ENCODE measurements at places on chromosomes 1 and 21. TPM values are rescaled to one million over a fixed set of nuclear protein-coding genes. Genes with fewer than 3 reads are reported as not detected.

DNA sequence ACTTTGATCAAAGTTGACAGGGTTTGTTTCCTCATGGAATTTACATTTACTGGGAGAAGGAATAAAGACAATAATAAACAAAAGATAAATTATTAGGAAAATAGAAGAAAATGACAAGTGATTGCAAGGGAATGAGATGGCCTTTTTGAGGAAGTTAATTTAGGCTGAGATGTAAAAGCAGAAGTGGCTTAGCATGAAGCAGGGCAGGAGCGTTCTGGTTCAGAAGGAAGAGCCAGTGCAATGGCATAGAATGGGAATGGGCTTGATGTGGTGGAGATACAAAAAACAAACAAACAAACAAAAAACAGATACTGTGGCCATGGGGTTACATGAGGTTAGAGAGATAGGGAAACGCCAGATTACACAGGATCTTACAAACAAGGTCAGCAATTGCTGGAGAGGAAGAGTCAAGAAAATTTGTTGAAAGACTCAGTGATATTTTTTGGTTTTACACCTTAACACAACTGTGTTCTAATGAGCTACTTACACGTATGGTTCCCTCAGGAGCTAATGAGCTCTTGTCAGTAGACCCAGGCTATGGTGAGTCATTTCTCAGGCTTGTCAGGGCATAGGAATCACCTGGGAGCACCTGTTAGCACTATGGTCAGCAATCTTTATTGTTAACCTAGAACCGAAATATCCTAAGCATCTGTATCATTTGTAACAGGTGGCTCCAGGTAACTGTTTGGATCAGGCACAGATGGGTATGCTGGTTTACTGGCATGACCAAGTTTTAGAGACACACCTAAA is 8.7 kb upstream of the CADM3 start:
- no peak for DNase-seq
- H3K4me1 ChIP-seq, result peaks cover 13% of the 10 kb centered on the region
- no peaks in the 10 kb centered on the region for H3K36me3 ChIP-seq
- peaks cover 27% of the 10 kb centered on the region for H3K27me3 ChIP-seq
- H3K27ac ChIP-seq, result no peak overlapping the region

VWA1 gene
- 27.2 TPM for total RNA-seq

DNA sequence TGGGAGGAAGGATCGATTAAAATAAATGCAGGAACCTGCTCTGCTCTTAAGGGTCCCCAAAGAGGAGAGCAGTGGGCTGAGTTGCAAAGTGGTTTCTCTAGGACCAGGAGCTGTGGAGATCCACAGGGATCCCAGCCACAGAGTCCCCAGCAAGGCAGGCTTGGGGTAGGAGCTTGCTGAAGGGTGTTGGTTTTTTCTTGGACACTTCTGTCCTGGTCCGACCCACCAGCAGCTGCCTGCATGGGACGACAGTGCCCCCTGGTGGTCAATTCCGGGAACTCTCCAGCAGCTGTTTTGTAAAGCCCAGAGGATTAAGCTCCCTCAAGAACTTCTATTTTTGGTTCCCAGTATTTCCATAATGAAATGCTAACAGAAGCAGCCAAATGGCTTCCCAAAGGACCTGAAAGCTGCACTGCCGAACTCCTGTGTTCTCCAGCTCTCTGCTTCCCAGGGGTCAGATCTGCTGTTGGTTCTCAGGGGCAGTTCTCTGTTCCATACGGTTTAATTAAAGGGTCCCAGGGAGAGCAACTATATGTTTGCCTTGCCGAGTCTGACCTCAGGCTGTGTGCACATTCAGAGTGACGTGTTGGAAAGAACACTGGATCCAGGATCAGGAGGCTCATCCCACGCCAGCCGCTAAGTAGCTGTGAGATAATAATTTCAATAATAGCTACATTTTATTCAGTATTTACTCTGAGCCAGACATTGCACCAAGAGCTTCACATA is 23.2 kb downstream of the NENF start:
- no peak overlapping the region for H3K27ac ChIP-seq
- H3K4me3 ChIP-seq, result peak overlapping the region; percentile 22
- H3K27me3 ChIP-seq, result no peaks in the 10 kb centered on the region
- H3K4me1 ChIP-seq, result peaks cover 17% of the 10 kb centered on the region

FAM151A gene
- not detected for total RNA-seq

DNA sequence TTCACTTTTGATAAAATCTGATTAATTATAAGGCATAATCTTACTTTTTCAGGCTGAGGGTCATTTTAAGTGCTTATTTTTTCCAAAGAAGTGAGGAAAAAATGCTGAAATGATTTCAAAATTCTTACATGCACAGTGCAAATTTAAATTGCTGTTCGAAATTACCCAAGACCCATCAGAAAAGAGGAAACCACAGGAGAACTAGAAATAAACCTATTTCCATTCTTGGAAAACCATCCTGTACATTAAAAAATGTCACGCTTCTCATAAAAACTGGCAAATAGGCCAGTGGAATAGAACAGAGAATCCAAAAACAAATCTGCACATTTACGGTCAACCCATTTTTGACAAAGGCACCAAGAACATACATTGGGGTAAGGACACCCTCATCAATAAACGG is 414.9 kb downstream of the SMYD3 start:
- H3K27me3 ChIP-seq, result no peaks in the 10 kb centered on the region
- peaks cover 33% of the 10 kb centered on the region for H3K4me1 ChIP-seq
- H3K4me3 ChIP-seq, result no peak overlapping the region
- no peak for DNase-seq

DNA sequence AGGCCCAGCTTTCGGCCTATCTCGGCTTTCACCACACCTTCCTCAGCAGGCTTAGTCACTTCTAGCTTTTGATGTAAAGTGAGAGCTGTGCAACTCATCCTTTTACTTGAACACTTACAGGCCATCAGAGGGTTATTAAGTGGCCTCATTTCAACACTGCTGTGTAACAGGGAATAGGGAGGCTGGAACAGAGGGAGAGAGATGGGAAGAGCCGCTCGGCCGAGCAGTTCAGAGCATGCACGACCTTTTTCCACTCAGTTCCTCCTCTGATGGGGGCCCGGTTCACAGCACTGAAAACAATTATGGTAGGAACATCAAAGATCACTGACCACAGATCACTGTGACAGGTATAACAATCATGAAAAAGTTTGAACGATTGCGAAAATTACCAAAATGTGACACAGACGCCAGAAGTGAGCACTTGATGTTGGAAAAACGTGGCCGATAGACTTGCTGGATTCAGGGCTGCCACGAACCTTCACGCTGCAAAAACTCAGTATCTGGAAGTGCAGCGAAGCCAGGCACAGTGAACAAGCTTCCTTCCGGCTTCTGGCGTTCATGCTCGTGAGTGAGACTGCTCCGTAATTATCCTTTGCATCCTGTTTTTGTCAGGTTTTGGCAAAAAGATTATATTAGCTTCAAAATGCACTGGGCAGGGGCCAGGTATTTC is 28.6 kb downstream of the AGPAT3 start:
- no peak overlapping the region for H3K4me3 ChIP-seq
- no peak for DNase-seq
- H3K27me3 ChIP-seq, result no peaks in the 10 kb centered on the region
- peaks cover 3% of the 10 kb centered on the region for H3K4me1 ChIP-seq
- H3K36me3 ChIP-seq, result peaks cover 13% of the 10 kb centered on the region
- H3K27ac ChIP-seq, result no peak overlapping the region

DNA sequence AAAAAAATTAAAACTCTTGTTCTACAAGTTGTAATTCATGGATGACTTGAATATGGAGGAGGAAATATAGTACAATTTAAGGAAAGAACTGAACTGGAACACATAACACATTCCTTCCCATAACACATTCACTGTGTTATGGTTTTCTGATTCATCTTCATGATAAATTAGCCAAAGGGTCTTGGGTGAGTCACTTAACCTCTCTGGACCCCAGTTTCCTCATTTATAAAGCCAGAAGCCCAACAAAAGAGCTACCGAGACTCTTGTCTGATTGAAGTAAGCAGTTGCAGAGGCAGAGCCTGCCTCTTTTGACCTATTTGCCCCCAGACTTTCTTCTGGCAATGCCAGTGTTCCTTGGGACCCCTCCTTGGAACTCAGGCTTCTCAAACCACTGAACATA is 161.9 kb upstream of the KCTD3 start:
- H3K4me3 ChIP-seq, result no peak overlapping the region
- peaks cover 5% of the 10 kb centered on the region for H3K27me3 ChIP-seq
- no peak for DNase-seq
- H3K27ac ChIP-seq, result no peak overlapping the region
- H3K36me3 ChIP-seq, result no peaks in the 10 kb centered on the region

DNA sequence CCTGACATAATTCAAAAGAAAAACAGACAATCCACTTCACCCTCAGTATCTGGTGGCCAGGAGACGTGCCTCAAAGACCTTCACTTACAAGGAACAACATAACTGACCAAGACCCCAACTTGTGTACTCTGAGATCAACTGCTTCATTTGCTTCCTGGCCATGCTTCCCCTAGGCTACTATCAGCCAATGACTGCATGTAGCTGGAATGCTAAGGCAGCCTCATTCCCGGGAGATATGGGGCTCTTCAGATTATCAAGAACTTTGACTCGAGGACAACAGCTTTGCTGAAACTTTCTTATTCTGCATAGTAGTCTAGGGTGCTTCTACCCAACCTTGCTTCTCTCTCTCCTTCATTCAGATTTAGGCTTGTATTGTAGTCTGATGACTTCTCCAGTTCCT is 11.7 kb upstream of the UCK2 start:
- H3K4me1 ChIP-seq, result peaks cover 5% of the 10 kb centered on the region
- H3K27me3 ChIP-seq, result peaks cover 1% of the 10 kb centered on the region
- DNase-seq, result no peak
- H3K36me3 ChIP-seq, result no peaks in the 10 kb centered on the region
- no peak overlapping the region for H3K27ac ChIP-seq

- peak overlapping the region; percentile 90 for H3K27ac ChIP-seq
- peak overlapping the region; percentile 95 for H3K4me3 ChIP-seq
- peaks cover 42% of the 10 kb centered on the region for H3K4me1 ChIP-seq
- H3K27me3 ChIP-seq, result no peaks in the 10 kb centered on the region
Measured at GRCh38 chr21:26169611-26170470, 729 bp downstream of the APP start.

GRCh38 chr1:67053785-67054772 is at the start of gene SLC35D1:
Gene SLC35D1, minus strand, starts transcription at chr1:67054148. Its CDS starts 135 bp downstream, at chr1:67054013.
- peak; percentile 81 for DNase-seq
- H3K36me3 ChIP-seq, result peaks cover 7% of the 10 kb centered on the region
- H3K27ac ChIP-seq, result peak within 1 kb of the TSS; percentile 92

- H3K27me3 ChIP-seq, result no peaks in the 10 kb centered on the region
- no peak overlapping the region for H3K27ac ChIP-seq
- H3K4me1 ChIP-seq, result no peaks in the 10 kb centered on the region
- H3K4me3 ChIP-seq, result no peak overlapping the region
- no peaks in the 10 kb centered on the region for H3K36me3 ChIP-seq
Measured at GRCh38 chr1:4617506-4617905, 36.9 kb upstream of the AJAP1 start.

PGBD5 gene
- total RNA-seq, result 5.4 TPM

GRCh38 chr1:54188291-54188690 is 11.5 kb downstream of the CYB5RL start:
- H3K27ac ChIP-seq, result no peak overlapping the region
- H3K36me3 ChIP-seq, result peaks cover 22% of the 10 kb centered on the region
- no peak for DNase-seq

DNA sequence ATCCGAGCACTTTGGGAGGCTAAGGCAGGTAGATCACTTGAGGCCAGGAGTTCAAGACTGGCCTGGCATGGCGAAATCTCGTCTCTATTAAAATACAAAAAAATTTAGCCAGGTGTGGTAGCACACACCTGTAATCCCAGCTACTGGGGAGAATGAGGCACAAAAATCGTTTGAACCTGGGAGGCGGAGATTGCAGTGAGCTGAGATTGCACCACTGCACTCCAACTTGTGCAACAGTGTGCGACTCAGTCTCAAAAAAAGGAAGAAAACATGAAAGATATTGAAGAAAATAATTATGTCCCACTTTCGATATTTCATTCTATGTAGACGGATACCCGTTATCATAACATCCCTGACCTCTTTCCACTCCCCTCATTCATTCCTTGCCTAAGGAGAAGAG is 19.2 kb downstream of the TUT4 start:
- DNase-seq, result no peak
- H3K4me3 ChIP-seq, result no peak overlapping the region
- no peaks in the 10 kb centered on the region for H3K27me3 ChIP-seq
- peaks cover 6% of the 10 kb centered on the region for H3K4me1 ChIP-seq
- H3K27ac ChIP-seq, result no peak overlapping the region

EDARADD gene
- total RNA-seq, result 0.40 TPM

ATP1A2 gene
- 2.9 TPM for total RNA-seq

DNA sequence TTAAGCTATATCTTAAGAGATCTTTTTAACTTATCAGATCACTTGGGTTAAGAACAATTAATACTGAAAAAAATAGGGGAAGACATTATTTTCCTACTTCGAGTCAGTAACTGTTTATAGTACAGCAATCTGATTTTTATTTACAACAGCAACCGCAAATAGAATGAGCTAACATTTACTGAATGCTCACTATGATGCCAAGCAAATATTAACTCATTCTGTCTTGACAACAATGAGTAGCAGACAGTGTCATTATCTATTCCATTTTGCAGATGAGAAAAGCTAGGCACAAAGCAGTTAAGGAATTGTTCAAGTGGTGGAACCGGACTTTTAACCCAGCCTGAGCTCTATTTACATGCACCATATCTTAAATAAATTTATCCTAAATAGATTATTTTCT is 273.7 kb downstream of the NTNG1 start:
- H3K27ac ChIP-seq, result no peak overlapping the region
- peaks cover 5% of the 10 kb centered on the region for H3K27me3 ChIP-seq
- no peak overlapping the region for H3K4me3 ChIP-seq
- no peak for DNase-seq

DNA sequence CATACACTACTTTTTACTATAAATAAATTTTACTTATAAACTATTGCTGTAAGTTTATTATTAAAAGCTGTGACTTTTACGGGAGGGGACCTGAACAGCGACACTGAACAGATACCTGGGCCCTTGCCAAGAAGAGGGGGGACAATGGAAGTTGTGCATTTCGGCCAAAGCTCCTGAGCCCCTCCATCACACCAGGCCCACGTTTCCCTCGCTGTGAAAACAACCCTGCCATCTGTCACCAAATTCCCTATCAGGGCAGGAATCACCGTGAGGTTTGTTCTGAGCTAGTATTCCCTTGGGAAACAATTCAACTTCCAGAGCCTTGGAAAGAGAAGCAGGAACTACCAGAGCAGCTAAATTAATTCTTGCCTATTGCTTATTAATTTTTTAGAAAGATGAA is 37.0 kb downstream of the VTCN1 start:
- no peak overlapping the region for H3K27ac ChIP-seq
- H3K4me3 ChIP-seq, result no peak overlapping the region
- H3K27me3 ChIP-seq, result no peaks in the 10 kb centered on the region
- no peak for DNase-seq

DNA sequence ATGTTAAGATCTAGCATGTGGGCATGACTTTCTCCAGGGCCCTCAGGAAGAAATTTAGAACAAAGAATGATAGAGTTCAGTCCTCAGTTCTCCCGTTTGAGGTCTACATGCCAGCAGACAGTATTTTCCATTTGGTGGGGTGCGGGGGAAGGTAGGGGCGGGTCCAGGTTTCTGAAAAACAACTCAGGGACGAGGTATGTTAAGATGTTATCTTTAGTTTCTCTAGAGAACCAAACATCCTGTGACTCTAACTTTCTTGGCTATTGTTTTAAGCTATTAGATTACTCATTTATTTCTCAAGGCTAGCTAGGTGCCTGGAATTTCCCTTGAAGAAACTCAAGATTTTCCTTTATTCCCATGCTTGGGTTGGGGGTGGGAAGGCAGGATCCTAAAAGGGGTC is 42.3 kb upstream of the SYT14 start:
- DNase-seq, result no peak
- H3K27ac ChIP-seq, result no peak overlapping the region
- no peaks in the 10 kb centered on the region for H3K27me3 ChIP-seq
- no peak overlapping the region for H3K4me3 ChIP-seq
- peaks cover 12% of the 10 kb centered on the region for H3K4me1 ChIP-seq

LRRC39 gene
- not detected for total RNA-seq
